NCI-H446 treated with DMSO at 0.1 percent for 48 hours (cell line): ENCODE measurements at places on chromosomes 3 and 15.

- no peak for DNase-seq
These were observed 340.3 kb downstream of the NTRK3 start for GRCh38 chr15:87916208-87916607.

DNA sequence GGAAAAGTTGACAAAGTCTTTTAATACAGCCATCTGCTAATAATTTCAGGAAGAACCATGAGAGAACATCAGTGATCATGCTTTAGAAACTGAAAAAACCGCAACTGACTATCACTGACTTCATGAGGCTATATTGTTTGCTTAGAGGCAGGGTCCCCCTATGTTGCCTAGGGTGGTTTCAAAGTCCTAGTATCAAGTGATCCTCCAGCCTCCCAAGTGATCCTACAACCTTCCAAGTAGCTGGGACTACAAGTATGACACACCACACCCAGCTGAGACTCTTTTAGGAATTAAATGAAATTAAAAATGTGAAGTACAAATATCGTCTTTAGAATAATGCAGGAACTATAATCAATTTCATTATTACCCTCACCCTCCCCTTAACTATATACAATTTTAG, 58.3 kb upstream of the CSPG5 start:
- no peak for DNase-seq

DNA sequence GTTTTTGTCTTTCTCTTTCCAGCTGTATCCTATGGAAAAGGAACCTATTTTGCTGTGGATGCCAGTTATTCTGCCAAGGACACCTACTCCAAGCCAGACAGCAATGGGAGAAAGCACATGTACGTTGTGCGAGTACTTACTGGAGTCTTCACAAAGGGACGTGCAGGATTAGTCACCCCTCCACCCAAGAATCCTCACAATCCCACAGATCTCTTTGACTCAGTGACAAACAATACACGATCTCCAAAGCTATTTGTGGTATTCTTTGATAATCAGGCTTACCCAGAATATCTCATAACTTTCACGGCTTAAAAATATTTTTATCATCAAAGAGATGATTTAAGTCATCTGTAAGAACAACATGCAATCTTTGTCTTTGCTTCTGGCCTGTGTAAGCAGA, 44.9 kb upstream of the PARP14 start:
- DNase-seq = no peak

DNA sequence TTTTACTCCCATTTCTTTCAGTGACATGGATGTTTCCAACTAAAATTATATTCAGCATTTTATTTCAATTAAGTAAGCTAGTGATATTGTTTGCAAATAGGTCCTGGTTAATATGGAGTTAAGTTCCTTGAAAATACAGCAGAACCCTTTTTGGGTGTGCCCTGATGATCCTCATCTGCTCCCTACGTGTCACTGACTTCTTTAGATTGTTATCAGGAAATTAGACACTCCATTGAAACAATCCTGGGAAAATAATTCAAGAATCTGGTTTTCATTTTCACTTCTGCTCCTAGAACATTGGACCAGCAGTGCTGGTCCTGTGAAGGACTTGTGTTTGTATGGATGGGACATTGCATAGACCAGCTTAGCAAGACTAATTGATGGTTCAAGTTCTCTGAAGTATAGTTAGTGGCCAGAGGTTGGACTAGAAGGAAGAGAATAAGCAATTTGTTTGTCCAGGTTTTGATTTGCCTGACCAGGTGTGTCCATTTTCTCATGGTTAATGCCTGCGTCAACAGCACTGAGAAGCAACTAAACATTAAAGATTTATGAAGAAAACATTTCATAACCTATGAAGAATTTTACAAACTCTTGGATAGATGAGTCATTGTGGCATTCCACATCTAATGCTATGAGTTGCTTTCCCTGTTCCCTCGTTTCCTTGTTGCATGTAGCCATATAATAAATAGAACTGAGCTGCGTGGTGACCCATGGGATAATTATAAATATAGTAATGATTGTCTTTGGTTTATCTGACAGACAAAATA, 95.8 kb downstream of the ZPLD1 start:
- no peak for DNase-seq
